ENCODE measurements at places on chromosomes 7 and 10.

- DNase-seq = no peak
Measured at GRCh38 chr7:133828906-133829305, 298.2 kb upstream of the LRGUK start.

- no peak for DNase-seq
Measured at GRCh38 chr7:55510621-55511020, 61.7 kb downstream of the VOPP1 start.

DNA sequence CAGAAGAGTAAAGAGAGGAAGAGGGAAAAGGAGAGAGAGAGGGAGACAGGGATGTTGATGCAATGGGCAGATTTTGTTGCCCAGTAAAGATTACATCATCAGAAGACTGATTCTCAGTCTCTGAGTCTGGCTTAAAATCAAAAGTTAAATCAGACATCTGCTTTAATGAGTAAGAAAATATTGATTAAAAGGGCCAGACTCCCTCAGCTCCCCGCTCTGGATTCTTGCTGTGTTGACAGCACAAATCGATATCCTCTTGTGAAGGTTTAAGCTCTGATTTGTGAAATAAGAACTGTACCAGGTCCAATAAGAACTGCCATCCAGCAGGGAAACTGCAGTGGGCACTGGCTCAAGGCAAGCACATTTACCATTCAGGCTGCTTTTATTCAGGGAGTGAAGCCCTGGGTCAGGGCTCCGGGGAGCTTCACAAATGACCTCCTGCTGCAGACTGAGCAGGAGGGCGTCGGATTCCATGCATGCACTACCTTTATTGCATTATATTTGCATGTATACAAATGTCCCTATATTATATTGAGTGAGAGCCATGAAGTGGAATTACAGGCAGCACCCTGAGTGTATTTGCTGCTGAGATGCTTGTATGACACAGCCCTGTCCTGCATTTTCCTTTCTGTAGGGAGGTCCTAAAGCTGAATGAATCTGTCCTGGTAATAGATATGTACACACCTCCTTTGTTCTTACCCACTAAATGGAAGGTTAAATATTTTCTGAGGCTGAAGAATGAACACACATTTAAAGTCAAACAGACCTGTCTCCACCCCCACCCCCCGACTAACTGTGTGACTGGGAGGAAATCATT is 401.5 kb downstream of the REEP3 start:
- DNase-seq = no peak

DNA sequence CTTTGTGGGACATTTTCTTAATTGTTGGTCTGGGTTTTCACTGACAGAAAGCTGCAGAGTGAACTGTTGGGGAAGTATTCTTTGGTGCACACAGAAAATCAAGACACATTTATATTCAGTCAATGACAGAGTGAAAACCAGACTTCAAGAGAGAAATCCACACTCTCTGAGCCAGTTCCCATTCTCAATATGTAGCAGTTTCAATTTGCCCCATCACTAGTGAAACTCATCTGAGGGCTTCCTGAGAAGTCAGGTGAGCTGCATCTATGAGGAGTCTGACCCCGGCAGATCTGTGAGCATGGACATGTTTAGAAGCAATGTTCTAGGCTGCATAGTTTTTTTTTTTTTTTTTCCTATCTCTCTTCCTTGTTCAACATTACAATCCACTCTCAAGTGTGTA is 163.7 kb upstream of the AHR start:
- DNase-seq = no peak

DNA sequence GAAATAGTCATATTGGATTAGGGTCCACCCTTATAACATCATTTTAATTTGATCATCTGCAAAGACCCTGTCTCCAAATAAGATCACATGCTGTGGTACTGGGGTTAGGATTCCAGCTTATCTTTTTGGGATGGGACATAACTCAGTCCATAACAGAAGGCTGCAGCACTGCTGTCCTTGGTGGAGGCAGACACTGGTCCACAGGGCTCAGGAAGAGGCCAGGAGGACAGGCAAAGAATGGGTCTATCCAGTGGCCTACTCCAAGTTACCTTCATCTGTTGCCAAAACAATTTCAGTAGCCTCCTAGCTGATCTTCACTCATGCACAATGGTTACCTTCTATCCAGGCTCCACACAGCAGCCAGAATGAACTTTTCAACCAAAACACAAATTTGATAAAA is 387.0 kb downstream of the GRID1 start:
- no peak for DNase-seq

DNA sequence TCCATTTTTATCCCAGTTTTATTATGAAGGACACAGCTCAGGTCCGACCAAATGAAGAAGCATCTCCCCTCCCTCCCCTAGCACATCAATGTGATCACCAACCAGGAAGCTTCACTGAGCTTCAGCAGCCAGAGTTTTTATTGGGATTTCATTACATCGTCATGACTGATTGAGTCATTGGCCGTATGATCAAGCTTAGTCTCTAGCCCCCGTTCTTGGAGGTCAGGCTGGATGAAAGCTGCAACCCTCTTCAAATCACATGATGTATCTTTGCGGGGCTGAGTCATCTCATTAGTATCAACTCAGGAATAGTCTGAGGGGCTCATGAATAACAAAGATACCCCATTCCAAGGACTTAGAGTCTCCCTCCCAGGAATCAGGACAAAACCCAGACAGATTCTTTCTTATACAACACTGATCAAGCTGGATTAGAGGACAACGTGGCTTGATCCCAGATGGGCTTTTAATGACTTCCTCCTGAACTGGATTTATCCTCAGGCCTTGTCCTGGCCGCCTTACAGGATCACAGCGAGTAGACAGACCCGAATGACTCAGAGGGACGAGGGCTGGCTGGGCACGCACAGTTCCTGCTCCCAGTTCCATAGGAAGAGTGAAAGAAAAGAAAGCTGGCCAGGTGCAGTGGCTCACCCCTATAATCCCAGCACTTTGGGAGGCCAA is 14.5 kb downstream of the LIMK1 start:
- DNase-seq = no peak

Data from NCI-H1092 treated with DMSO at 0.1 percent for 48 hours (cell line).